ENCODE measurements at places on chromosomes 1 and 21.

GRCh38 chr1:38028671-38029070, 16.1 kb downstream of the UTP11 start:
- no peak for DNase-seq

GRCh38 chr1:117670976-117671780, 65.3 kb downstream of the TENT5C start:
- DNase-seq = no peak

- no peak for DNase-seq
Observed at GRCh38 chr1:212127221-212127620, 91.7 kb downstream of the DTL start.

GRCh38 chr1:211482306-211482705, 9.7 kb downstream of the RD3 start:
- DNase-seq = no peak

- DNase-seq = no peak
Observed at GRCh38 chr1:82562448-82562847, 761.7 kb downstream of the ADGRL2 start.

GRCh38 chr21:41363370-41364270, 1.8 kb downstream of the MX2 start:
- DNase-seq = no peak

DNA sequence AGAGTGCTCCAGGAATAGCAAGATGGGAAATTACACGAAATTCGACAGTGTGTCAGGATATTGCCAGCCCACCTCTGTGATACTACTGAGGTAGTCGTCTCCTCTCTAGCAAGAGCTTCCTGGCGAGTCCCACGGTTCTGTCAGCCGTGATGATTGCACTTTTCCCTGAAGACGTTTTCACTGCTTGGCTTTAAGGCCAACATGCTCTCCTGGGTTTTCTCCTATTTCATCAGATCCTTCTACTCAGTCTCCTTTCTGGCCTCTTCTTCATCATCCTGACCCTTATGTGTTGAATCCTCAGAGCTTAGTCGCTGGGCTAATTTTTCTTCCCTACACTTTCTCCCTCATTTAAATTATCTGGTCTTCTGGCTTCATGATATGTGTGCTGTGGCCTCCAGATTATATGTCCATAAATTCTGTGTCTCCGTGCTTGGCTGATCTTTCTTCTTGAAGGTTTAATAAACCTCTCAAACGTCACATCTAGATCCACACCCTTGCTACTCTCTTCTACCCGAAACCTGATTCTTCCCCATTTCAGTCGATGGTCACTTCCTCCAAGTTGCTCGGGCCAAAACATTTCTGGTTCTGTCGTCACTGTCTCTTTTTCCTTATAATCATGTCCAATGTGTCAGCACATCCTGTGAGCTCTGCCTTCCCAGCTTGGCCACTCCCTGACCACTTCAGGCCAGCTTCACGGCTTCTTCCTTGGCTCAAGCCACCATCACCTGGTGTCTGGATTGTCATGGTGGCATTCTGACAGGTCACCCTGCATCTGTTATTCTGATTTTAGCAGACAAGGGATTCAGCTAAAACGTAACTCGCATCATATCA, 12.2 kb downstream of the OR2B11 start:
- no peak for DNase-seq

- DNase-seq = no peak
Observed at GRCh38 chr1:116453481-116453880, 80.4 kb downstream of the ATP1A1 start.

DNA sequence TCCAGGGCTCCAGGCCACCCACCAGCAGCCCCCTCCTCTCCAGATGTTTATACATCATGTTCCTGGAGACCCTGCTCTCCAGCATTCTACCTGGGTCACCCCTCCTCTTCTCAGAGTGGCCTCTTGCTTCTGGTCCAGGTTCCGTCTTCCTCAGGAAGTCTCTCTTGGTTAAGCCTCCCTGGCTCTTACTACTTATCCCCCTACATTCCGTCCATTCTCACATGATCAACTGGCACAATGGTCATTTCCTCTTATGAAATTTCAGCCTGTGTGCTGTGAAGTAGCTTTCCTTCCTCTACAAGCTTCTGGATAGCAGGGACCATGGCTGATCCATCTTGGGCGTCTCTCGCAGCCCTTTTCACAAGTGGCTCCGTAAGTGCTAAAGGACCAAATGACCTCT, 33.9 kb upstream of the ATP2B4 start:
- no peak for DNase-seq

GRCh38 chr1:26305667-26306289, 658 bp downstream of the UBXN11 start:
- no peak for DNase-seq

- no peak for DNase-seq
Observed at GRCh38 chr21:28439788-28440187, 552.9 kb downstream of the LTN1 start.

DNA sequence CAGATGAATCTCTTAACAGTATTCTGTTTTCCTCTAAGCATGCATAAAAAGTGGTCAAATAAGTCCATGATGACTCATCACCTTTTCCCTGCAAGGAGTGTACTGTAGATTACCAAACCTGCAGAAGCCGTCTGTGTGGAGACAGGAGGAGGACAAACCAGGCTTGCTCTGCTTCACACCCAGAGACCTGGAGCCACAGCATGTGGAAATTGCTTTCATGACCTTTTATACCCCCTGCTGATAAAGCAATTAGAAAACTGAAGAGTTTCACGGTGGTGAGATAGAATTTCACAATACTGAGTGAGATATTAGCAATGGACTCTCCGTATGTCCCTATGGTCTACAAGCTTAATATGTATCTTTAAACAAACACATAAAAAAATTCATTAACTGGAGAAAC, 9.4 kb downstream of the CORT start:
- no peak for DNase-seq
